ENCODE measurements at places on chromosomes 3 and 15. TPM values are rescaled to one million over a fixed set of nuclear protein-coding genes. Genes with fewer than 3 reads are reported as not detected.

The FSD2 gene
- total RNA-seq, result not detected

The COPS2 gene
- total RNA-seq, result 86.5 TPM

The ETV5 gene
- 26.4 TPM for total RNA-seq

- peaks cover 3% of the 10 kb centered on the region for H3K36me3 ChIP-seq
- H3K4me3 ChIP-seq, result no peak overlapping the region
- H3K4me1 ChIP-seq, result peaks cover 7% of the 10 kb centered on the region
- no peak overlapping the region for H3K27ac ChIP-seq
- DNase-seq, result no peak
Observed at GRCh38 chr3:52874160-52874701, 23.1 kb downstream of the STIMATE start.

DNA sequence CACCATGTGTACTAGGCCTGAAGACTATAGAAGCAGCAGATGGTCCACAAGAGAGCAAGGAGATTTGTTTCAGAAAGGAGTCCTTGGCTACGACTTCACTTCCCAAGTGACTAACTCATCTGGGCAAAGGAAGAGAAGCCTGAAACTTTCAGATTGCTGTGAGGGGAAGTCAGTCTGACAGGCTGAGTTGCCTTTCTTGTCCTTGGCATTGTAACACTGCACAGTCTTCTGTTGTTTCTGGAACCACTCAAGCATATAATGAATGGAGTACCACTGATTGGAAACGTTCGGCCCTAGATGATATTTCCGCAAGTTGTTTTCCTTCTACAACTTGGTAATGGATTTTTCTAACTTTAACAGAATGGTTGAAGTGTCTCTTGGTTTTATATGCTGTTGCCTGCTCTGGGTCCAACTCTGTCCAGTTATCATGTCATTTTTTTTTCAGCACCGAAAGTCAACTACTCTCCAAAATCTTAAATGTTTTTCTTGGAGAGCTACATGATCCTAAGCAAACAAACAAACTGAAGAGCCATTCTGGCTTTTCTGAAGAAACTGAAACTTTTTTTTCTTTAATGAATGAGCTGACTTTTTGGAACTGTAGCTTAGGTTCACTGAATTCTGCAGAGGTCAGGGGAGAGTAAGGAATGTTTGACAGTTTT, 685.7 kb downstream of the MECOM start:
- no peak overlapping the region for H3K4me3 ChIP-seq
- H3K36me3 ChIP-seq, result no peaks in the 10 kb centered on the region
- no peaks in the 10 kb centered on the region for H3K27me3 ChIP-seq
- peaks cover 6% of the 10 kb centered on the region for H3K4me1 ChIP-seq
- no peak overlapping the region for H3K27ac ChIP-seq

DNA sequence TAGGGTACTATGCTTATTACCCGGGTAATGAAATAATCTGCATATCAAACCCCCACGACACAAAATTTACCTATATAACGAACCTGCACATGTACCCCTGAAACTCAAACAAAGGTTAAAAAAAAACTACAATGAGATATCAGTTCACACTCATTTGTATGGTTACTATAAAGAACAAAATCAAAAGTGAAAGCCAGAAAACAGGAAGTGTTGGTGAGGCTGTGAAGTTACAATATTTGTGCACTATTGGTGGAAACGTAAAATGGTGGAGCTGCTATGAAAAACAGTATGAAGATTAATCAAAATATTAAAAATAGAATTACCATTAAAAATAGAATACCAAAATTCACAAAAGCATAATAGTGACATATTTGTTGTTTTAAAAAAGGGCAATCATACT, 128.9 kb downstream of the ZIC1 start:
- no peaks in the 10 kb centered on the region for H3K36me3 ChIP-seq
- no peak for DNase-seq
- no peak overlapping the region for H3K4me3 ChIP-seq
- no peaks in the 10 kb centered on the region for H3K27me3 ChIP-seq
- no peak overlapping the region for H3K27ac ChIP-seq

DNA sequence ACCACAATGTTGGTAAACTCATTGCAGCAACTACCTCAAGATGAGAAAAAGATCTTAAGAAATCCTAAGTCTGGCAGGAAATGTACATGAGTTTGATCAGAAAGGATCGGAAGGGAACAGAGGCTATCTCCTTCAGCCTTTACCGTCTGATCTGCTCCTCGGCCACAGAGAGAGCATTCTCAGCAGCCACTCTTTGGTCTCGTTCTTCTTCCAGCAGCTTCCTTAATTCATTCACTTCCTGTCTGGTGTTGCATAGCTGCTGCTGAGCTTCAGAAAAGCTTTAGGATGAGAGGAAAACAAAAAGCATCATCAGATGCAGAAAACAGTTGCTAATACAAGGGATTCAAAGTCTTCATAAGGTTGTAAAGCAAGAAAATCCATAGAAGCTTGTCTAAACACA, 6.6 kb upstream of the HCLS1 start:
- peaks cover 52% of the 10 kb centered on the region for H3K36me3 ChIP-seq
- no peaks in the 10 kb centered on the region for H3K4me1 ChIP-seq
- H3K27me3 ChIP-seq, result no peaks in the 10 kb centered on the region
- no peak for DNase-seq

DNA sequence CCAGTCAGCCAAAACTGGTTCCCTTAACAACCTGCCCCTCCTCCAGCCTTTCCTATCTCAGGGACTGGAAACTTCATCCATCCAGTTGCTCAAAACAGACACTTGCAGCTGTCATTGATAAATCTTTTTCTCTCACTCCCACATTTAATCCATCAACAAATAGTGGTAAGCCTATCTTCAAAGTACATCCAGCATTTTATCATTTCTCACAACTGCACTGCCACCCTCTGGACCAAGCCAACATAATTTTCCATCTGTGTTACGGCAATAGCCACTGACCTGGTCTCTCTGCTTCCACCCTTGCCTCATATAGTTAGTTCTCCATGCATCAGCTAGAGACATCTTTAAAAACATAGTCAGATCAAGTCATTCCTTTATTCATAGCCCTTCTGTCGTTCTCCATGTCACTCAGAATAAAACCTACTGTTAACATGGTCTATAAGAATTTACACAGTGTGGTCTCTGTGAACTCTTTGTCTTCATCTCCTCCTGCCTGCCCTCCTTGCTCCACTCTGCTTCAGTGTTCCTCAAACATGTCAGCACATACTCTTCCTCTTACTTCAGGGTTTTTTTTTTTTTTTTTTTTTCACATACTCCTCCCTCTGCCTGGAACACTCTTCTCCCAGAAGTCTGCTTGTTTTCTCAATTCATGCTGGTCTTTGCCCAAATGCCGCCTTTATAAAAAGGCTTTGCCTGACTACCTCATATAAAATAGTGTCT, 102.5 kb upstream of the COL6A5 start:
- H3K4me1 ChIP-seq, result no peaks in the 10 kb centered on the region
- H3K36me3 ChIP-seq, result no peaks in the 10 kb centered on the region
- no peak overlapping the region for H3K4me3 ChIP-seq
- no peak for DNase-seq
- H3K27ac ChIP-seq, result no peak overlapping the region
- H3K27me3 ChIP-seq, result peaks cover 9% of the 10 kb centered on the region

The DPPA4 gene
- 14.9 TPM for total RNA-seq

- DNase-seq, result no peak
- no peaks in the 10 kb centered on the region for H3K36me3 ChIP-seq
- H3K27ac ChIP-seq, result no peak overlapping the region
- H3K4me1 ChIP-seq, result peaks cover 12% of the 10 kb centered on the region
- peaks cover 6% of the 10 kb centered on the region for H3K27me3 ChIP-seq
Observed at GRCh38 chr15:89799011-89799911, 15.4 kb downstream of the ANPEP start.

DNA sequence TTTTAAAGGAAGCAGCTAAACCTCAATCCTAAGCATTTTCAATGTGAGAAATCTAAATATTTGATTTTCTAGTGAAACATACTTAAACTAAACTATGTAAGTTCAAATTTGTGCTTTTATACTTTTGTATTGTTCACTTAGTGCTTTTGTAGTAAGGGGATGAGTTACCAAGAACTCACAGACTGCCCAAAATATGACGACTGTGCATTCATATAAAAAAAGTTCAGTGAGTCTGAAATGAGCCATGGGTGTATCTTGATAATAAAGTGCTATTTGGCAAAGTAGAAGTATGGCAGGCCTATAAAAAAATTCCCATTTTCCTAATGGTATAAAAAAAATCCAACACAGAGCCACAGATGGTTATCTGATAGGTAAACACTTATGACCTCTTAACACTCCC, 66.2 kb downstream of the NPTN start:
- H3K4me1 ChIP-seq, result peaks cover 14% of the 10 kb centered on the region
- H3K36me3 ChIP-seq, result peaks cover 12% of the 10 kb centered on the region
- no peak overlapping the region for H3K4me3 ChIP-seq
- no peak overlapping the region for H3K27ac ChIP-seq

The B3GNT5 gene
- total RNA-seq, result 37.0 TPM

The CLEC3B gene
- 0.43 TPM for total RNA-seq

The POLR2M gene
- 76.4 TPM for total RNA-seq

GRCh38 chr3:12436514-12437220, 47.6 kb upstream of the TSEN2 start:
- no peaks in the 10 kb centered on the region for H3K36me3 ChIP-seq
- DNase-seq, result no peak
- peaks cover 4% of the 10 kb centered on the region for H3K27me3 ChIP-seq
- no peak overlapping the region for H3K4me3 ChIP-seq

DNA sequence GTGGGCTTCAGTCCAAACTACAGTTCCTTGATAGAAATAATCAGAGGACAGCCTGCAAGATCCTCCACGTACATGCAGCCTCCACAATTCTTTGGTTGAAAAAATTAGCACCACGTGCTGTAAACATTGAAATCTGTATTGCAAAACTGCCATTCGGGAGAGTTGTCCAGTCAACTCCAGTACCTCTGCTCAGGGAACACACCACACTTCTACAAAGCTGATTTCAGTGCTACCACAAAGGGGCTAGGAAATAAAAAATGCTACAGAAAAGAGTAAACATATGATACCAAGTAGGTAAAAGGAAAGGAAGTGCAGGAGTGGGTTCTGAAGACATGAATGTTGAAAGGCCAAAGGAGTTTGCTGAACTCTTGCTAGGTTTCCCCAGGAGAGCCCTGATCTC, 40.4 kb downstream of the GHSR start:
- H3K27me3 ChIP-seq, result no peaks in the 10 kb centered on the region
- H3K27ac ChIP-seq, result no peak overlapping the region
- no peak for DNase-seq
- peaks cover under 1% of the 10 kb centered on the region for H3K36me3 ChIP-seq
- H3K4me1 ChIP-seq, result no peaks in the 10 kb centered on the region

DNA sequence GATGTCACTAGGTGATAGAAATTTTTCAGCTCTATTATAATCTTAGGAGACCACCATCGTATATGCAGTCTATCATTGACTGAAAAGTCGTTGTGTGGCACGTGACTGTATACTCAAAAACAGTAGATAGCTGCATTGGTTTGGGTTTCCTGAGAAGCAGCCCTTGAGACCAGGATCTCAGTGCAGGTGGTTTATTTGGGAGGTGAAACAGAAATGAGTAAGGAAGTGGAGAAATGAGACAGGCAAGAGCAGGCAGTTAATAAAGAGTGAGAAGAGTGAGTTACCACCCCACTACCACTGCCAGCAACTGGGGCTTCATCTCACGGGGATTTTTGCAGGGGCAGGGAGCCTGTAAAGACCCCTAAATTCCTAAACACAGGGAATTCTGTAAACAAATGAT, 221.0 kb downstream of the SHQ1 start:
- DNase-seq, result no peak
- no peaks in the 10 kb centered on the region for H3K36me3 ChIP-seq
- no peak overlapping the region for H3K4me3 ChIP-seq
- peak overlapping the region; percentile 92 for H3K27ac ChIP-seq
- H3K27me3 ChIP-seq, result no peaks in the 10 kb centered on the region

The DUOXA2 gene
- 0.17 TPM for total RNA-seq

DNA sequence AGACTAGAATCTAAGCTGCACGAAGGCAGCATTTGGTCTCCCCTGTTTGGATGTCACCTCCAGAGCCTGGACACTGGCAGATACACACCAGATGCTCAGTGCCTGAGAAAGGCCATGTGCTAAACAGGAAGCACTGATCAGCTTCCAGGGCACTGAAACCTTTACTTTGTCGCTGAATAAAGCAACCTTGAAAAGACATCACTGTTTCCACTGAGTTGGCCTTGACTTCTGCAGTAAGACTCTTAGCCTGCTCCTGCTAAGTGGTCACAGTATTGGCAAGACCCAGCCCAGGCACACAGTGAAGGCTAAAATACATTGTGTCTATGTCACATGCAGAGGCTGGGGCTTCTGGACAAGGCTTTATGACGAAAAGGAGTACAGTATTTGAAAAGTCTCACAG, 104.3 kb upstream of the ICE2 start:
- no peaks in the 10 kb centered on the region for H3K36me3 ChIP-seq
- peaks cover 34% of the 10 kb centered on the region for H3K4me1 ChIP-seq
- H3K27me3 ChIP-seq, result peaks cover 19% of the 10 kb centered on the region
- no peak for DNase-seq
- H3K4me3 ChIP-seq, result no peak overlapping the region
- H3K27ac ChIP-seq, result no peak overlapping the region

DNA sequence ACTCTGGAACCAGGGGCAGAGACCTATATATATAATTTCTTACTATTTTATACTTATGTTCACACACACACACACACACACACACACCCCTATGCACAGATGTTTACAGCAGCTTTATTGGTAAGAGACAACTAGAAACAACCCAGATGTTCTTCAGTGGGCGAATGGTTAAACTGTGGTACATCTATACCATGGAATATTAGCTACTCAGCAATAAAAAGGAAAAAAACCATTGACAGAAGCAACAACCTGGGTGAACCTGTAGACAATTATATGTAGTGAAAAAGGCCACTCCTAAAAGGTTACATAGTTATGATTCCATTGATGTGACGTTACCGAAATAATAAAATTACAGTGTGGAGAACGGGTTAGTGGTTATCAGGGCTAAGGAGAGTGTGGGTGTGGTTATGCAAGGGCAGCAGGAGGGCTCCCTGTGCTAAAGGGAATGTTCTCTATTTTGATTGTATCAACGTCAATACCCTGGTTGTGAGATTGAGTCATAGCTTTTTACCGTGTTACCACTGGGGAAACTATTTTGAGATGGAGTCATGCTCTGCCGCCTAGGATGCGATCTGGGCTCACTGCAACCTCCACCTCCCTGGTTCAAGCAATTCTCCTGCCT, 85.5 kb downstream of the FLNB start:
- peak overlapping the region; percentile 63 for H3K27ac ChIP-seq
- no peak overlapping the region for H3K4me3 ChIP-seq
- DNase-seq, result no peak
- peaks cover 36% of the 10 kb centered on the region for H3K36me3 ChIP-seq
- no peaks in the 10 kb centered on the region for H3K4me1 ChIP-seq
- no peaks in the 10 kb centered on the region for H3K27me3 ChIP-seq

GRCh38 chr3:65151666-65152065, 463.9 kb upstream of the ADAMTS9 start:
- no peaks in the 10 kb centered on the region for H3K36me3 ChIP-seq
- H3K27ac ChIP-seq, result no peak overlapping the region
- no peaks in the 10 kb centered on the region for H3K27me3 ChIP-seq

DNA sequence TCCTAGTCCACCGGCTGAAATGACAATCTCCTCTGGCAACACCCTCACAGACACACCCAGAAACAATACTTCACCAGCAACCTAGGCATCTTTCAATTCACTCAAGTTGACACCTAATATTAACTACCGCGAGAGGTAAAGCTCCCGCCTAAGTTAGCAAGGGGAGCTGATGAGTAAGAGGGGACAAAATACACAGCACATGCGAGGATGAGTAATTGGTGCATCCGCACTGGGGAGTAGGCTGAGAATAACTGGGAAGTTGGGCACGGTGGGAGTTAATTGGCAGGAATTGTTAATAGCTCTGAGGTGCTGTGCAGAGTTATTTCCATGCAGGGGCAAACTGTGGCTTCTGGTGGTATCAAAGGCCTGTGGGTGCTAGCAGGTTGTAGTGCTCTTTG, 14.5 kb upstream of the PLD1 start:
- H3K4me1 ChIP-seq, result peaks cover 38% of the 10 kb centered on the region
- DNase-seq, result no peak
- H3K27ac ChIP-seq, result no peak overlapping the region

All from type B pancreatic cell (in vitro differentiated cells).